Activated CD8-positive, alpha-beta memory T cell treated with anti-CD3 and anti-CD28 coated beads for 48 hours (primary cell): ENCODE measurements at places on chromosomes 5 and 9.

GRCh38 chr5:173625673-173626504, 9.4 kb upstream of the BOD1 start:
- DNase-seq: no peak

- DNase-seq: no peak
These were observed 179.8 kb upstream of the PLPPR1 start for GRCh38 chr9:100848726-100849125.

GRCh38 chr5:126753227-126753626, 23.7 kb upstream of the LMNB1 start:
- DNase-seq: no peak

GRCh38 chr9:36625006-36625615, 52.4 kb downstream of the MELK start:
- no peak for DNase-seq

GRCh38 chr9:133558191-133559126, 24.0 kb downstream of the ADAMTSL2 start:
- DNase-seq: no peak

DNA sequence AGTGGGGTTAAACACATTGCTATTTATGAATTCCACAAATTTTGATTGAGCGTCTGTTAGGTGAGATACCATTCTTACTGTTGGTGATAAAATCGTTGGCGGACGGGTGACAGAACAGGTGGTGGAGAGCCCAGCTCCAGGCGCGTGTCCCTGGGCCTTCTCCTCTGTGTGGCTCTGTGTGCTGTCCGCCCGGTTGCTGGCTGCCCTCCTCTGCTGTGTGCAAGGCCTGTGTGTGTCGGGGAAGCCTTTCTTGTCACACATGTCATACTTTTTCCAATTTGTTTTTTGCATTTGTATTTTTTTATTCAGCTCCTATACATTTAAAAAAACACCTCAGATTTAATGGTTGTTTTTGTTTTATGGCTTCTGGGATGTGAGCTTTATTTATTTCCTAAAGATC, 33.9 kb downstream of the TENT4A start:
- no peak for DNase-seq

- no peak for DNase-seq
These were observed 192.8 kb downstream of the MED10 start for GRCh38 chr5:6185574-6185973.

GRCh38 chr5:164742025-164742424, 1236.6 kb downstream of the MAT2B start:
- DNase-seq: no peak

- DNase-seq: no peak
These were observed 1.5 kb upstream of the DTWD2 start for GRCh38 chr5:118989816-118990215.

DNA sequence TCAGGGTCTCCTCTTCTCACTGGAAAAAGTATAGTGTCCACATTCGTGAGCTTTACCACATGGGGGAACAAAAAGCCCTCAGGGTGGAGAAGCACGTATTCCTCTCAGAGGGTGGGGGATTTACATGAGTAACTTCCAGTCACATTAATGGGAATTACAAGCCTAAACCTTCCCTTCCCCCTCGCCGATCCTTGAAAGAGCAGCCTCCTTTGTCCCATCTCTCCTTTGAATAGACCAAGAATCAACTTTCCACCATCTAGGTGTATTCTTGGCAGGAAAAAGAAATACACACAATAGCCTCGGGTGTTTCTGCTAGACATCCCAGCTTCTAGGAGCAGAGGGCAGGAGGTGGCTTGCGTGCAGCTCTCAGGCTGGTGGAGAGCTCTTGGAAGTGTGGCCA, 144.4 kb downstream of the ZNF462 start:
- no peak for DNase-seq
